ENCODE measurements at places on chromosomes 11 and 22. TPM values are rescaled to one million over a fixed set of nuclear protein-coding genes. Genes with fewer than 3 reads are reported as not detected.

Gene BTG4
- not detected for total RNA-seq

Gene PKDREJ
- not detected for total RNA-seq

Gene CD3D
- total RNA-seq: not detected

Gene XPNPEP3
- 7.9 TPM for total RNA-seq

Gene DUSP8
- 0.10 TPM for total RNA-seq

Gene PRG2
- total RNA-seq: not detected

Gene SLC15A3
- 5.8 TPM for total RNA-seq

Gene MMP13
- total RNA-seq: 0.12 TPM

Gene SCUBE1
- total RNA-seq: 9.2 TPM

Gene SMTNL1
- not detected for total RNA-seq

Gene LRRC74B
- under 0.01 TPM for total RNA-seq

Gene TIGD3
- 0.24 TPM for total RNA-seq

DNA sequence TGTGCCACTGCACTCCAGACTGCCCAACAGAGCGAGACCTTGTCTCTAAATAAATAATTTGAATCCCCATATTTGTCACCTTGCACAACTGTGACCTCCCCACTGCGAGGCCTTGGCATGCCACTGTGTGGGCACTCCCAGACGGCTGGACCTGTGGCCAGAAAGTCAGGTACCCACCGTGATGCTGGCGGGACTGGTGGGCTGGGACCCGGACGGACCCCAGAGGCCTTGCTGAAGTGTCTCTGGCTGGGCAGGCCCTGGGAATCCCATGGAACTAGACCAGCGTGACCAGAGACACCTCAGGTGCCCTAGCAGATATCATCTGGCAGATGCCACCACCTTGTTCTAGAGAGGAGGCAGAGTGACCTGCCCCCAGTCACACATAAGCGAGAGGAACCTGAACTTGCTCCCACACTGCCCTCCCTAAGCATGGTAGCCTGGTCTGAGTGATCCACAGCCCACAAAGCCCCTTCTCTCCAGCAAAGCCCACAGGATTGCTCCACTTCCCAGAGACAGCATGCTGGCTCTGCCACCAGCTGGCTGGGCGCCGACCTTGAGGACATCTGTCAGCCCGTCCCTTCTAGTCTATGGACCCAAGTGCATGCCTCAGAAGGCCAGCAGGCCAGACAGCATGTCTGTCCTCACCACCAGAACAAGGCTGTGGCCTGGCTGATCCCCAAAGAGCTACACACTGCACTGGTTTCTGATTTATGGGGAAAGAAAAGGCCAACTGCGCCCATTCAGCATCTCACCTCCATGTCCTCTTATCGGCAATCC lies 9.5 kb downstream of the MACROD1 start:
- DNase-seq: no peak

DNA sequence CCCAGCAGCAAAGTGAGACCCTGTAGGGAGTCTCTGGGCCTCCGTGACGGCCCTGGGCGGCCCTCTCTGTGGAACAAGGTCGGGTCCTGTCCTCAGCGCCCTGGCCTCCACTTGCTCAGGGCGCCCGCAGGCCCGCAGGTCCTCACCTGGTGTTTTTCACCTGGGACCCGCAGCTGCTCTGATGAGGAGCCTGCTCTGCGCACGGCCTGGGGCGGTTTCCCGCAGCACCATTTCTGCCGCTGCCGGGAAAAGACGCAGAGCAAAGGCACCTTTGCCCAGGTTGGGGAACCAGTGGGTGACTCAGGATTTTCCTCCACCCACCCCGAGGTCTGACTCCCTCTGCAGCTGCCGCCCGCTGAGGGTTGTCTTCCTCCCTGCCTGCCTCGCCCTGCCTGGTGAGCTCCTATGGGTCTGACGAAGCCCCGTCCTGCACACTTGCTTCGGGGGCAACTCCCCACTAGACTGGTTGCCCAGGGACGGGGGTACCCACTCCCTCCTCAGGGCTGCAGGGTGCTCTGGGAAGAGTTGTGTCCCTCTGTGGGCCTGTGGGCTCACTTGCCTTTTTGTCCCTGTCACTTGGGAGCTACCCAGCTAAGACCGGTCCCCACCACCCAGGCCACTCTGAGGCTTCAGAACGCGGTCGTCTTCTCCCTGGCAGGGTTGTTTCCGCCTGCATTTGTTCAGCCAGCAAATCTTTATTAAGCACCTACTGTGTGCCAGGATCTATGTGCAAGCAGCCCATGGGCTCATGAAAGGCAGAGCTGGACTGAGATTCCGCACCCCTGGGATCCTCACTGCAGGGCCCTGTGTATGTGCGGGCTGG lies 89.5 kb downstream of the KCNQ1 start:
- DNase-seq: no peak

DNA sequence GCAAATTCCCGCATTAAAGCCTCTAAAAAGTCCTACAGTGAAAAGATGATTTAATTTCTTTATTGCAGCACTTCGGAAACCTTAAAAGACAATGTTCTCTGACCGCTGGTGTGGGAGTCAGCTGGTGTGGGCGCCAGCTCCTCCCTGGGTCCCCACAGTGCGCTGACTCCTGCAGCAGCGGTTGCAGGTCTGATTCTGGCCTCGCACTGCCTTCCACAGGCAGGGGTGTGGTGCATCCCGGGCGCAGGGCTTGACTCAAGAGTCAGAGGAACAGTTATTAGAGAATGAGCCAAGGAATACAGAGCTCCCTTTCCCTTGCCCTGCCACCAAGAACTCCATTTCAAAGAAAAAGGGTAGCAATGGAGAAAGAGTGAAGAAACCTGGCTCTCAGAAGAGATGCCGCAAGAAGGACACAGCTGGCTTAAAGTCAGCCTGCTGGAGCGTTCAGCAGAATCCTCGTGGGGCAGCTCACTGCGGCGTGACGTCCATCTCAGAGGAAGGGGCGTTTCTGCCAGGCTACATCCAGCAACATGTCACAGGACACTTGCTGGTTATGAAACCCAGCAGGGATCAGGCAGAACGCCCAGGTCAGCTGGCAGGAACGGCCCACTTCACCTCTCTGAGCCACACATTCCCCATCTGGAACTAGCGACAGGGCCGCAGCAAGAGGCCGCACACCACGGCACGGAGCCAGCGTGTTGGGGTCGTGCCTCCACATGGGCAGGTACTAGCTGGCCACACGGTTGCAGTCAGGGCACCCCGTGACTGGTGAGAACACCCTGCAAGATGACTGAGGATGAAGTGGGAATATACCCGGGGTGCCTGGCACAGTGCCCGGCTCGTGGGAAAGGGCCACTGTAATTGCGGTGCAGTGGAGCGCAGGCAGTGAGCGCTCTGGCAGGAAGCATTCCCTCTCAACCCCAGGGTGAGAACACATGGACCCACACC lies 18.1 kb upstream of the EFCAB6 start:
- DNase-seq: peak; percentile 6

GRCh38 chr11:73200256-73200655 lies 17.8 kb upstream of the P2RY2 start:
- no peak for DNase-seq

DNA sequence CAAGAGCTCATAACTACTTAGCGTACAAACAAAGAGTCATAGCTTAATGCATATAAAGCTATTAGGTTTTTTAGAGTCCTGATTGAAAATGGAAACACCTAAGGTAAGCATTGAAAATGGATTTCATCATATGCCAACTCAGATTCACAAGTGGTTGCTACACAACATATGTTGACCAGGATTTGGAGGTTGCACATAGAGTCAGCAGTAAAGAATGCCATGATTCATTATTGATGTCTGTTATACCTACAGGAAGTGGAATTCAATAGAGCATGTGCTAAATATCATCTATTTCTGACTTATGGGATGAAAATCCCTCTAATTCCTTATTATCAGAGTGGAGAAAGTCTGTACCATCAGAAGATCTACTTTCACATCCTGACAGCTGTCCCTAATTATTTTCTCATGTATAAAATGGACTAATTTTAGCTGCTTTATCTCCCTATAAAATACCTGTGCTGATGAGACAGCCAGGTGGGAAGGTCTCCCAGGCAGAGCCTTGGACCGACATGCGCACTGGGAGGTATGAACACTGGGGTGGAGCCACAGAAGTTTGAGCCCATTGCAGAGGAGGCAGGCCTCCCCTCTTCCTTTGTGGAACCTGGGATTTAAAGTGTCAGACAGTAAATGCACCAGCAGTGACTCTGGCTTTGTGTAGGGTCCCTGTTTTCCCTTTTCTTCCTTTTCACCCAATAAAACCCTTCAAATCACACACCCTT lies 204.2 kb downstream of the AASDHPPT start:
- DNase-seq: peak; percentile 74

- DNase-seq: no peak
These were observed 386.7 kb downstream of the BRD1 start for GRCh38 chr22:49440931-49441330.

GRCh38 chr11:48210052-48210451 lies 6.6 kb upstream of the OR4B1 start:
- peak; percentile 55 for DNase-seq

DNA sequence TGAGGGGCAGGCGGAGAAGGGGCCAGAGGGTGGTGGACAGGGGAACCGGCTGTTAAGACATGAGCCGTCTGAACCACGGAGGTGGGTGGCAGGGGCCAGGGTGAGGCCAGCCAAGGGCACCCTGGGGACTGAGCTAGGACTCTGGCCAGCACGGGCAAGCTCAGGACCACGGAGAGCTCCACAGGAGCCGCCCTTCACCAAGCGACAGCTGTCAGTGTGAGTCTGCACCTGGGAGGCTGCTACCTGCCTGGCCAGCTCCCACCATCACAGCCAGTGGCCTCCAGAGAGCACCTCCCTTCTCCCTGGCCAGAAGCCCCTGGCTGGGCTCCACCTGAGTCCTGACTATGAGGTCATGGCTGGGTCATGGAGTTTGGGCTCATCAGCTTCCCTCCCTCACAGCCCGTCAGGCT lies 21.6 kb downstream of the MGAT3 start:
- no peak for DNase-seq

- no peak for DNase-seq
These were observed 26.8 kb downstream of the TECTA start for GRCh38 chr11:121127809-121128208.

- peak; percentile 54 for DNase-seq
These were observed 456 bp downstream of the AAMDC start for GRCh38 chr11:77821349-77821851.

- DNase-seq: peak; percentile 46
These were observed 52.9 kb downstream of the SYT13 start for GRCh38 chr11:45233121-45233803.

DNA sequence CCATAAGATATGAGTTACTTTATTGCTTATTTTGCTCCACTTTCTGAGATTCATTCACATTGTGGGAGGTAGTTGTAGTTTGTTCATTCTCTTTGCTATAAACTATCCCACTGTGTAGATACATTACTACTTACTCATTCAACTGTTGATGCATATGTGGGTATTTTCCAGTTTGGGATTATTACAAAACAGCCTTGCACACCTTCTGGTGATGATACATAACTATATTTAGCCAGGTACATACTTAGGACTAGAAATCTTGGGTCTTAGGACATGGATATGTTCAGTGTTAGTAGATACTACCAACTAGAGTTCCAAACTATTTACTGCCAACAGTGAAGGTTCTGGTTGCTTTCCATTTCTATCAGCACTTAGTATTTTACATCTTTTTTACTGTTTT lies 37.8 kb downstream of the BTG4 start:
- no peak for DNase-seq

DNA sequence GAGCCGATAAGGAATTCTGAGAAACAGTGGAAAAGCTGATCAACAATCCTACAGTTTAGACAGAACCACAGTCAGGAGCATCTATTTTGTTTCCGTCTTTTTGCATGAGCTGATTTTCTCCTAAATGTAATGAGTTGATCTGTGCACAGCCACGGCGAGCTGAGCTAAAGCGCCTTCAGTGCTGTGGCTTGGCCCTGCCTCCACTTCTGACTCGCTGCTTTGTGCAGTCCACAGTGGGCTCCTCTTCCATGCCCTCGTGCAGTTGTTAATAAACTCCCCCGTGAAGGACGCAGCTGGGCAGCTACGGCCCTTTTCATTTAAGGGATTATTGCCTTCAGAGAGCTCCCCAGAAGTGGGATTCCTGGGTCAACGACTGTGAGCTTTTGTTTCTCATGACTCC lies 39.4 kb downstream of the SCUBE1 start:
- no peak for DNase-seq

GRCh38 chr11:68036717-68037239 lies 2.0 kb upstream of the TCIRG1 start:
- DNase-seq: no peak

- DNase-seq: peak; percentile 97
These were observed 5.0 kb downstream of the THY1 start for GRCh38 chr11:119417726-119418540.

- no peak for DNase-seq
These were observed 29.1 kb upstream of the PANX2 start for GRCh38 chr22:50141462-50141861.

GRCh38 chr22:23385678-23386631 lies 194.1 kb downstream of the IGLL1 start:
- peak; percentile 54 for DNase-seq

- no peak for DNase-seq
These were observed 24.6 kb downstream of the PPM1F start for GRCh38 chr22:21928048-21928447.

DNA sequence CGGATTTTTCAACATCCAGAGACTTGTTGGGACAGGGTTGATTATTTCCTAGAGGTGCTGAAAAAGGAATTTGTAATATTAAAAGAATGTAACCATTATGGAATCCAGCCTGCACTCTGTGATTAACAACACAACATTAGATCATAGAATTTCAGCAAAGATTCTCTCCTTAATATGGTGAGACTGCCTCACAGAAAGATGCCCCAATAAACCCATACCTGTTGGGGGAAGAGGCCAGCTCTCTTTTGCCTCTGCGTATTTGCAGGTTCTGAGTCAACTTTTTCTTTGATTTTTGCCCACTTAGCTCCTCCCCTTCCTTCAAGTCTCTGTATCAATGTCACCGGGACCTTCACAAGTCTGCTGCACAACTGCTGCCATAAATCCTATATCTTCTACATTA lies 12.4 kb upstream of the MTMR3 start:
- no peak for DNase-seq

DNA sequence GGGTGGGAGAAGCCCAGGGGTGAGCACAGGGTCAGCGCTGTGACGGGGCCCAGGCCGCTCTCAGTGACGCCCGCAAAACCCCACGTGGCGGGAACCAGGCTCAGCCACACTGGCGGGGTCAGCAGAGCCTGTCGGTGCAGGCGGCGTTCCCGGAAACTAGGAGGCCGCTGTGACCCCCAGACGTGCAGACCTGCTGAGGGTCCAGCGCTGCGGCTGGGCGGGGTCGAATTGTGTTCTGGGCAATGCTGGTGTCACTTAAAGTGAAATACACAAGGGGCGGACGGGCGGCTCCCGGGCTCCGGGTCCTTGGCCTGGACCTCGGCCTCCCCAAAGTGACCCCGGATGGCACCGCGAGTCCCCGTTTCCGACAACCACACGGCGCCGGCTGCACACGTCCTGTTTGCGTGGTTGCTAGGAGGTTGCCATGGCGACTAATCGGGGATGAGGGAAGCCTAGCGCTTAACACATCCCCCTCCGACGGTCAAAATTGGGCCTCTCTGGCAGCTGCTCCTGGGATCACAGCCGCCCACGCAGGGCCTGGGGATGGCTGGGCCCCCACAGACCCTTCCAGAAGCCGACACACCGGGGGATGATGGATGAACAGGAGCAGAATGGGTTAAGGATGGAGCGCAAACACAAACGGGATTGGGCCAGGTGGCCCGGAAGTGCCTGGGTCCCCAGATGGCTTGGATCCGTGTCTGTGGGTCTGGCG lies 81.7 kb upstream of the PRR5 start:
- DNase-seq: peak; percentile 78

All from RPMI7951 (cell line).